Epithelial cell of alveolus of lung (primary cell): ENCODE measurements at places on chromosomes 5 and 9. TPM values are rescaled to one million over a fixed set of nuclear protein-coding genes. Genes with fewer than 3 reads are reported as not detected.

Gene OTP
- total RNA-seq = 0.24 TPM in 1 of 2 replicates, not detected in the other

Gene NKD2
- 2.1 and 102 TPM in 2 replicates for total RNA-seq

Gene CD274
- total RNA-seq = 2.5 and 3.7 TPM in 2 replicates

Gene FOXD4L3
- total RNA-seq = not detected in 2 replicates

Gene ROR2
- 16.3 and 79.0 TPM in 2 replicates for total RNA-seq

Gene OLFM1
- total RNA-seq = 0.16 and 1.2 TPM in 2 replicates

Gene CDH6
- 3.4 and 12.3 TPM in 2 replicates for total RNA-seq

Gene ANKRD31
- under 0.01 TPM in 2 replicates for total RNA-seq

Gene ROPN1L
- total RNA-seq = 0.39 TPM in 1 of 2 replicates, not detected in the other
